ENCODE measurements at places on chromosomes 2 and 18.

DNA sequence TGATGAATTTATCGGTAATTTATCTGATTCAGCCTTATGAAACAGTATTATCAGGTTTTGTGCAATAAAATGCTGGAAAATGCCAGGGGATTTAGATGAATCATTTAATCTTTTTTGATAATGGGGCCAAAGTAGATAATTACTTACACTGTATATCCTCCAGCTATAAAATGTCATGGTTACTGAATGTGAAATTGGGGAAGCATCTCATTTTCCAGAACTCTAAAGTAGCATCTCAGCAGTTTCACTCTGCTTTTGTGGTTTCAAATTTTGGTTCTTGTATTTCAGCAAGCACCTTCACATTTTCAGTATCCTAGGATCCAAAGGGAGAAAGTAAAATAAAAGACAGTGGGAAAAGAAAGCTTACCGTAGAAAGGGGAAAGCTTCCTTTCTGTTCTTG lies 12.8 kb downstream of the ANKRD62 start:
- DNase-seq = no peak

DNA sequence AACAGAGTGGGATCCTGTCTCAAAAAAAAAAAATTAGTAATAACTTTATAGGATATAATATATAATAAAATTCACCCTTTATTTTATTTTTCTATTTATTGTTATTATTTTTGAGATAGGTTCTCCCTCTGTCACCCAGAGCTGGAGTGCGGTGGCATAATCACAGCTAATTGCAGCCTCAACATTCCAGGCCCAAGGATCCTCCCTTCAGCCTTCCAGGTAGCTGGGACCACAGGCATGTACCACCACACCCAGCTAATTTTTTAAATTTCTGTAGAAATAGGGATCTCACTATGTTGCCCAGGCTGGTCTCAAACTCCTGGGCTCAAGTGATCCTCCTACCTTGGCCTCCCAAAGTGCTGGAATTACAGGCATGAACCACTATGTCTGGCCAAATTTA lies 958 bp downstream of the C2orf92 start:
- DNase-seq = no peak

GRCh38 chr2:177728920-177729319 lies 336.3 kb downstream of the AGPS start:
- no peak for DNase-seq

DNA sequence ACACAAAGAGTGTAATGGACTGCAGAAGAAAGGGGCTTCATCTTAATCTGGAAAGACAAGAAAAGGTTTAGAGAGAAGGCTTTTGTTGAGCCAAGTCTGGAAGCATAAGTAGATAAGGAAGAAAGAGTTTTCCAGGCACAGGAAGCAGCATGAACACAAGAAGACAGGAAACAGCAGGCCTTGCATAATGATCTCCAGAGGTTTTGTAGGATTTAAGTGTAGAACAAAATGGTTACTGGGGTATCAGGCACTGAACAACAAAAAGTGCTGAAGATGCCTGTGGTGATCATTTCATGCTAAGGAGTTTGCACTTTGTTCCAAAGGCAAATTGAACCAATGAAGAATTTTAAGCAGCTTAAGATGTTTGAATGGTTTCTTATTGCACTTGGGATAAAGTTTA lies 281.6 kb upstream of the TANK start:
- no peak for DNase-seq

- DNase-seq = no peak
These were observed 22.2 kb downstream of the MBP start for GRCh38 chr18:77110400-77110799.

- no peak for DNase-seq
These were observed 55.8 kb downstream of the HRH4 start for GRCh38 chr18:24516261-24516660.

GRCh38 chr2:191840921-191841320 lies 6.0 kb downstream of the CAVIN2 start:
- no peak for DNase-seq

DNA sequence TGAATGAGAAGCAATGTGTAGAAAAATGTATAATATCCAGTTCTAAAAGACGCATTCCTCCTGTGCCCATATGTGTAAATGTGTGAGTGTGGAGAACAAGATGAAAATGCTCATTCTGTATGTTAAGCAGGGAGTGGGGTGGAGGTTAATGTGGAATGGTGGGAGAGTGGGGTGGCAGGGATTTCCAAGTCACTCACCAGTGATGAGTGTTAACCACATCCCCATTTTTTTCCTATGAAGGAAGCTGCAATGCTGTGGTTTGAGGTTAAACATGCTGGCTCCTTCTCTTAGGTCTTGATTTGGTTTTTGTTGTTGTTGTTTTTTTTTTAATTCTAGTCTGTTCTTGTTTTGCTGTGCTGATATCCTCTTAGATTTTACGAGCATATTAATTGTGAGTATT lies 169.4 kb downstream of the NEDD4L start:
- peak; percentile 40 for DNase-seq

DNA sequence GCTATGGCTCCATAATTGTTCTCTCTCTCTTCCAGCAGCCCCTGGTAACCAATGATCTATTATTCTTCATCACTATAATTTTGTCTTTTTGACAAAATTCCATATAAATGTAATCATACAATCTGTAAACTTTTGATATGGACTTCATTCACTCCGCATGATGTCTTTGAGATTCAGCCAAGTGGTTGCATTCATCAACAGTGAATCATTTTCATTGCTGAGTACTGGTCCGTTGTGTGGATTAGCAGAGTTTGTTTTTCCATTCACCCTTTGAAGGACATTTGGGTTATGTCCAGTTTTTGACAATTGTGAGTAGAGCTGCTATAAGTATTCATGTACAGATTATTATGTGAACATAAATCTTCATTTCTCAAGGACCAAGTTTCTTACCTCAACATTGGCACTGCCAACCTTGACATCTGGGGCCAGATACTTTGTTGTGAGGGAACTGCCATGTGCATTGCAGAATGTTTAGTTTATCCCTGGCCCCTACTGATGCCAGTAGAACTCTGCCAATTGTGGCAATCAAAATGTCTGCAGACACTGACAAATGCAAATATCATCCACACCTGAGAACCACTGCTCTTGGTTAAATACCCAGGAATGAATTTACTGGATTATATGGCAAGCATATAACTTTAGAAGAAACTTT lies 48.4 kb upstream of the BCL2L11 start:
- DNase-seq = no peak

- DNase-seq = peak; percentile 83
These were observed 17.1 kb downstream of the ANKRD44 start for GRCh38 chr2:197293252-197294007.

DNA sequence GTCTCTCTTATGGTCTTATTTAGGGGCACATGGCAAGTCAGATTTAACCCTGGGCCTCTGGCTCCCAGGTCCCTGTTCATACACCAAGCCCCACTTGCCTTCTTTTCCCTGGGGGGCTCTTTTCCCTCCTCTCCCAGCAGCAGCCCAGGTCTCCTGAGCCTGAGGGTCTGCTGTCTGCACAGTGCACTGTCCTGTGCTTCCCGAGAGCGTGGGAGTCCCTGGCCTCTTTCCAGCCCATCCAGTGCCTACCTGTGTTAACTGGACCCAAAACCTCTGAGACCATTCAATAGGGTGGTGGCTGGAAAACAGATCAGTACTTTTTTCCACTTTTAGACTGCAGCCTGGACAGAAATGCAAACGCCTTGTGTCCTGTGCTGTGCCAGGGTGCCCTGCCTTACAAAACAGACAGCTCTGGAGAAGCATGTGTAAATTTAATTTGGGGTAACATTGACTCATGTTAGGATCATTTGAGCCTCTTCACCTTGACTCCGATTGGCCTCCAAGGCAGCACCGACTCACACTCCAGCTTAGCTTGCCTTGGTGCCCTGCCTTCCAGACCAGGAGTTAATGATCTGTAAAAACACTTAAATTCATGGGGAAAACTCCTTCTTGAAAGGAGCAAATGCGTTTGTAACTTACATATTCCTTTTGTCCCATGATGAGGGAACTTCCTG lies 34.3 kb downstream of the TWIST2 start:
- no peak for DNase-seq

- DNase-seq = peak; percentile 77
These were observed 50.0 kb downstream of the HDHD2 start for GRCh38 chr18:47100212-47100831.

- peak; percentile 98 for DNase-seq
These were observed 122.9 kb downstream of the ZNF521 start for GRCh38 chr18:25229081-25229480.

DNA sequence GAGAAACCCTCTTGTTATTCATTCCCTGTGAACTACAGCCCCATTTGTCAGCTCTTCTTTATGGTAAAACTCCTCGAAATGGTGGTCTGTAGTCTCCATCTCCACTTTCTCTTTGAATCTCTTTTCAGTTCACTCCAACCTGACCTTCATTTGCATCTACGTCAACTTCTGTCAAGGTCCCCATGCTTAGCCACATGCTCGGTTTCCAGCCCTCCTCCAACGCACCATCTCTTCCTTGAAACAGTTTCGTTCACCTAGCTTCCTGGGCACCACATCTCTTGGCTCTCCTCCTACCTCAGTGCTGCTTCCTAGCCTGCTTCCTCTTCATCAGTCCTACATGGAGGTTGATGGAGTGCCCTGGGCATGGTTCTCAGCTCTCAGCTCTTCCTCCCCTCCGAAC lies 81.1 kb upstream of the AFF3 start:
- no peak for DNase-seq

- DNase-seq = no peak
These were observed 376.9 kb downstream of the MTX2 start for GRCh38 chr2:176646033-176646615.

All from hematopoietic multipotent progenitor cell treated with erythropoietin and hydrocortisone succinate and interleukin-3 and kit ligand, for 6 days (in vitro differentiated cells).